ENCODE measurements at places on chromosomes 7 and 10. TPM values are rescaled to one million over a fixed set of nuclear protein-coding genes. Genes with fewer than 3 reads are reported as not detected.

The GPR158 gene
- total RNA-seq, result under 0.01 TPM

The NPC1L1 gene
- total RNA-seq, result not detected

The ALDH18A1 gene
- 5.9 TPM for total RNA-seq

The FANK1 gene
- total RNA-seq, result 0.21 TPM

The HECW1 gene
- total RNA-seq, result under 0.01 TPM

The TMEM236 gene
- under 0.01 TPM for total RNA-seq

The CH25H gene
- 0.63 TPM for total RNA-seq

The FZD8 gene
- total RNA-seq, result 0.94 TPM

The TMEM270 gene
- total RNA-seq, result not detected

The DNAJC9 gene
- total RNA-seq, result 15.5 TPM

The MACROH2A2 gene
- total RNA-seq, result 1.2 TPM

All from mononuclear cell (primary cell).